ENCODE measurements at places on chromosomes 7 and 10.

- DNase-seq = no peak
Observed at GRCh38 chr10:75623310-75624093, 192.1 kb downstream of the LRMDA start.

GRCh38 chr10:76665029-76665428, 972.6 kb downstream of the KCNMA1 start:
- no peak for DNase-seq

- DNase-seq = no peak
Observed at GRCh38 chr10:18439601-18440000, 211.8 kb downstream of the NSUN6 start.

DNA sequence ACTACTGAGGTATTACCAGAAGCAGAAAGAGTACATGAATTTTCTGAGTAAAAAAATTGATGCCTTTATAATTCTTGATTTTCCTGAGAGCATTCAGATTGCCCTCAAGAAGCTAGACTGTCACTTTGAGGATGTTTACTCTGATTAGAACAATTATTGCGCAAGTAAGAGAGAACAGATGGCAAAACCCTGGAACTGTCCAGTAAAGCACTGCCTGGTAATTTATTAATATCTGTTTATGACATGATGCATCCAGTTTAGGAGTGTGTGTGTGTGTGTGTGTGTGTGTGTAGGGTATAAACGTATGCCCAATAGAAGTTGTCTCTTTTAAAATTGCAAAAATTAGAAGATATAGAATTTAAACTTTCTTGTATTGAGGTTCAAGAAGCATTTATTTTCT, 379.7 kb downstream of the PHTF2 start:
- DNase-seq = no peak

DNA sequence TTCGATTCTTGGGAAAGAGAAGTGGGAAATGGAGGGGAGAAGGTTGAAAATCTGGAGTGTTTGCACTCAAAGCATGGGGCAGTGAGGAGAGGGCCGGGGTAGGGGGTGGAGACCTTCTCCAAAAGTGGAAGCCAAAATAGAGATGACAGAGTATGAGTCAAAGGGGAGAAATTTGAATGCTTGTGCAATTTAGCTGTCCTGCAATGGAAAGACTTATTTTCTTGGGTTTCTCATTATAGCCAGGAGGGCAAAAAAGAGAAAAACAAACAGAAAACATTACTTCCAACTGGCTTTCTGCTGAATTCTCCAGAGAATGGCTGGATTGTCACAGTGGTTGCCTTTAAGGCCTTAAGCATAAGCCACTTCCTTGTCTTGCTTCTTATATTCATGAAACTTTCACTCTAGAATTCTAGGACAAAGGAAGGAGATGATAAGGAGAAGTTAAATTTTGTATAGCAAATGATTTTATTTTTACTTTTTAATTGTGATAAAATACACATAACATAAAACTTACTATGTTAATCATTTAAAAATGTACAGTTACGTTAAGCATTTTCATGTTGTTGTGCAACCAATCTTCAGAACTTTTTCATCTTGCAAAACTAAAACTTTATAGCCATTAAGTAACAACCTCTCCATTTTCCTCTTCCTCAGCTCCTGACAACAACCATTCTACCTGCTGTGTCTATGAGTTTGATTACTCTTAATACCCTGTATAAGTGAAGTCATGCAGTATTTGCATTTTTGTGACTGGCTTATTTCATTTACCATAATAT, 100.2 kb downstream of the GPR85 start:
- no peak for DNase-seq

GRCh38 chr7:4792537-4793126, 17.2 kb downstream of the AP5Z1 start:
- DNase-seq = peak; percentile 14

DNA sequence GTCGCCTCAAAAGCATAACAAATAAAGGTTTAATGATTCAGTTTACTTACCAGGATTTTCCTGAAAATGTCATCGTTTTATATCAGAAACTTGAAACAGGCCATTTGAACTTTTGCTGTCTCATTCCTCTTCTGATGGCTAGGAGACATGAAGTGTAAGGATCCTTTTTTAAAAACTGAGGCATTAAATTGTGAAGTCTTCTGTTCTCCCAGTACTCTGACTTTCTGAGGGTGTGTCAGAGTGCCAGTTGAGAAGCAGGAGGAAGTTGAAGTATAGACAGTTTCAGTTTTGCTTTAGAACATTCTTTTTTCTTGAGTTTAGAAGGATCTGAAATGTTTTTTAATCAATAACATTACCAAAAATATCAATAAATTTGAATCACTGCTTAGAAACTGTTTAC, at the start of gene SAMD9L:
Gene SAMD9L (minus strand): TSS at position 242 of the 400 bp plus-strand sequence. CDS start 12,414 bp downstream, outside the sequence.
- DNase-seq = no peak

GRCh38 chr10:110109511-110109910, 97.9 kb upstream of the MXI1 start:
- DNase-seq = no peak

DNA sequence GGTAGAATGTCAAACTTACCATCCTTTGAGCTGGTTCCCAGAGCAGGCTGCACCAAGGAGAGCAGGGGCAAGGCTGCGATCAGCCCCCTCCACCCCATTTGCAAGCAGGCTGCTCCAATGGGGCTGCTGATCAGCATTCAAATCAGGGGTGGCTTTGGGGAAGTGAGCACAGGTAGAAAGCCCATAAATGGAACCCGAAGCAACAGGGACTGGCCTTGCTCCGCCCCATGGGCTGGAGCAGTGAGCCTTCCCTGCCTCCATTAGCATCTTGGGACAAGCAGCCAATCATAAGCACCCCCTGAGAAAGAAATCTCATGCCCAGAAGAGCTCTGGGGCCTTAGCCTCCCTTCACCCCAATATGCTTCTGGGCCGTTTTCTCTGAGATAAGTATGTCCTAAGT, 4.0 kb upstream of the PKD1L1 start:
- no peak for DNase-seq

DNA sequence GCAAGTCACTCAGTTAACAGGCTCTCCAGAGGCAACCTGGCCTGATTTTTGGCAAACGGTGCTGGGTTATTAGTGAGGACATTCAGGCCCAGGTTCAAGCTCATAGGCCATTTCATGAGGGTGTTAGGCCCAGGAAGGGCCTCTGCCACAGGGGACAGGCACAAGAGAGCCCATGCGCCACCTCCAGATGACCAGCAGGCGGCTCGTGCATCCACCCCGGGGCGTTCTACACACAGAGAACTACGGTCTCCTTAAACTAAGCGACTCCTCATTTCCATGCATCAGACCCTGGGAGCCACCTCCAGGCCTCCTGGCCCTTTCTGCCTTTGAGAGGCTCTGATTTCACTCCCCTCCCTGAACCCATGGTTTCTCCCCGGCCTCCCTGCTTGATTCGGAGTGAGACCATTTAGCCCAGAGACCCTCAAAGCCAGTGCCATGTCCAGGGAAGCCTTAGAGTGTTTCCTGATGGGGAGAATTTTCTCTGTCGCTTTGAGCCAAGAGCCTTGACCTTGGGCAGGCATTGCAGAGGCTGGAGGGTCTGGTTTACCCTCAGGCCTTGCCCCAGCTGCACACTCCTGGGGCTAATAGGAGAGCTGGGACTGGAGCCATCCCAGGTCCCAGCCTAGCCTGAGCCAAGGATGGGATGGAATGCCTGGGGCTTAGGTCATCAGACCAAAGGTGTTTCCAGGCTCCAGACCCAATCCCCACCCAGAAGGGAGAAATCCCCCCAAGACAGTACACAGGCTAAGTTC, 188.0 kb downstream of the GRID1 start:
- no peak for DNase-seq

DNA sequence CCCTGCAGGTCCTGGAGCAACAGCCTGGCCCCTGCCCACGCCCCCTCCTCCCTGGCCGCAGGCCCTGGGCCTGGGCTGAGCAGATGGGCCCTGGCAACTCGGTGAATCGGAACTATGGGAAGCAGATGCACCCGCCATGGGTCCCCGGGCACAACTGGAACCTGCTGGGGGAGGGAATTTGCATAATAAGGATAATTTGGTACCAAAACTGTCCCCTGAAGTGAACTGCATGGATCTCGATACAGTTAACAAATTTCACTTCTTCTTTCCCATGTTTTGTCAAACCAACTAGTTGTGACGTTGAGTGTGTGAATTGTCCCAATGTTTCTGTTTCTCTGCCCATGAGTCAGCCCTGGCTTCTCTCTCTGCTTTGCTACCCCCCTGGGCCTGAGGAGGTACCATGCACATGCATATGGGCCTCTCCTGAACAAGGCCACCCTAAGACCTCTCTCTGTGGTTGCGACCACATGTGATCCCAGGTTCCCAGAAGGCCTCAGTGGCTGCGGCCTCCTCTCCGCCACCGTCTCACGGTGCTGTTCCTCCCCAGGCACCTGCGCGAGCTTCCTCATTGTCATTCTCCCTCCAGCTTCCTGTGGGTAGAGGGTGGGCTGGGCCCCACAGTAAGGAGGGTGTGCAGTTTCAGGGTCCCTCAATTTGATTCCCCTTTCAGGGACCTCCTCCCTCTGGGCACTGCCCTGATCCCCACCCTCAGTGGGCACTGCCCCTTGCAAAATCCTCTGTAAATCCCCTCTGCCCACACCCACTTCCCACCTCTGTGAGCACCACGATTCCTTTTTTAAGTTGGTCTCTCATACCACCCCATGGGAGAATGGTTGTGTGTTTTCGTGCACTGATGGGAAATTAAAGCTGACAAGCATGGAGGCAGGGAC, 40.0 kb downstream of the FIGNL1 start:
- DNase-seq = no peak

DNA sequence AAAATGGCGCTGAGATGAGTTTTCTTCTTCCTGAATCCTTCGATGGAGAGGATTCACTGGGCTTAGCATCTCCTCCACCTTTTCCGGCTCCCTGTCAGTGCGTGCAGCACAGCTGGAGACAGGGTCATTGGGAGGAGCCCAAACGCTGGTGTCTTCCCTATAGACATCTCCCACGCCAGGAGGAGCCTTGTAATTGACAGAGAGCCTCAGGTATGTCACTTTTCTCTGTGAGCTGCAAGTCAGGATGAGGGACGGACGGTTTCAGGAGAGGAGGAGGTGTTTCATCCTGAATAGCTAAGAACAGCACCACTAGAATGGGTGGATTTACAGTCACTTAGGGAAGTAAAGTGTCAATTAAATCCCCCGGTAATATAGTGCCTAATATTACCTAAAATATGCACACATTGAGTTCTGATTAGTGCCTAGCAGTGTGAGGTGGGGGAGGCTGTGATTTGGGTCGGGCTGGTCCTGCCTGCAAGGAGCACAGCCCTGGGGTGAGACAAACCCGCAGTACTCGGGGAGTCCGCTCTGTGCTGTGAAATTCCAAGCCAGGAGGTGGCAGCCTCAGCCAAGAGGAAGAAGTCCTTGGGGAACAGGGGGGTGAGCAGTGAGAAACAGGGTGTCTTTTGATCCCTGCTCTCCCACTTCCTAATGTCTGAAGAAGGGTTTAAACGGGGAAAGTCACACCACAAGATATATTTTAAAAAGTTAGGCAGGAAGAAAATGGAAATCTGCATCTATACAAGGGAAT, 28.2 kb downstream of the IL15RA start:
- peak; percentile 42 for DNase-seq

- DNase-seq = no peak
Observed at GRCh38 chr10:23918839-23919238, 290.1 kb upstream of the KIAA1217 start.

DNA sequence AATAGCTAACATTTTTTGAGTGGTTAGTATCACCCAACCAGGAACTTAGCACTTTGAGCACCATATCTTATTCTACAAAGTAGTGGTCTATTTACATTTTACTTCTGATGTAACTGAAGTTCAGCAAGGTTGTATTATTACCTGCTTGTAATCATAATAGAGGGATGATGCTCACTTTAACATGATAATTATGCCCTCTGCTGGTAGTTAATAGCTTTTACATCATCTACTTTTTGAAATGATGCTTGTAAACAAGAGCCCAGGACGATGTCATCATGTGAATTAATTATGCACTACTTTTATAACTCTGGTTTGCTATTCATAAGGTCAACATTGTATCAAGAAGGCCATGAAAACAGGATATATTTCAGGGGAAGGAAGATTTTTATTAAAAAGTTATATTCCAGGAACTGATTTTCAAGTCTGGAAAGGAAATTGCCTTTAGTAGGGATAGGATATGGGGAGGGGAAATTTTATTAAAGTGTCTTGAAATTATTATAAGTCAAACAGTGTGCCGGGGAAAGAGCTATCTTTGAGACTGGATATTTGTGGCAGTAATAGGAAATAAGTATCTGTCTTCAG, 80.3 kb upstream of the SCIN start:
- no peak for DNase-seq

All from stimulated activated CD4-positive, alpha-beta T cell treated with anti-CD3 and anti-CD28 coated beads, Interleukin-4, amount 100 ng/mL, for 24 hours (primary cell).